ENCODE measurements at places on chromosomes 16 and 17. TPM values are rescaled to one million over a fixed set of nuclear protein-coding genes. Genes with fewer than 3 reads are reported as not detected.

GUCY2D gene
- total RNA-seq, result 0.09 TPM

KCNJ18 gene
- total RNA-seq, result not detected

SCNN1G gene
- total RNA-seq, result not detected

CCL2 gene
- 1.4 TPM for total RNA-seq

EVPL gene
- 0.16 TPM for total RNA-seq

GPR142 gene
- total RNA-seq, result not detected

CRHR1 gene
- not detected for total RNA-seq

ADGRG3 gene
- not detected for total RNA-seq

RUNDC3A gene
- 0.17 TPM for total RNA-seq

PRSS21 gene
- not detected for total RNA-seq

TP53I13 gene
- 25.4 TPM for total RNA-seq

CACNG1 gene
- not detected for total RNA-seq

C17orf100 gene
- 0.32 TPM for total RNA-seq

HS3ST2 gene
- under 0.01 TPM for total RNA-seq

MARVELD3 gene
- total RNA-seq, result not detected

SEPTIN12 gene
- total RNA-seq, result not detected

ZNF385C gene
- total RNA-seq, result not detected

KRT14 gene
- 0.16 TPM for total RNA-seq

MC1R gene
- total RNA-seq, result 7.4 TPM

PHKB gene
- total RNA-seq, result 80.8 TPM

SLC16A3 gene
- total RNA-seq, result 74.1 TPM

STH gene
- total RNA-seq, result not detected

SMIM36 gene
- not detected for total RNA-seq

KRTAP1-5 gene
- total RNA-seq, result not detected

KRTAP9-8 gene
- not detected for total RNA-seq

CHST5 gene
- total RNA-seq, result not detected

ESRP2 gene
- 0.16 TPM for total RNA-seq

FZD2 gene
- total RNA-seq, result 18.1 TPM

UTS2R gene
- total RNA-seq, result not detected

DHRS7C gene
- not detected for total RNA-seq

PDILT gene
- total RNA-seq, result not detected

CA5A gene
- not detected for total RNA-seq

All from bronchial smooth muscle cell (primary cell).